ENCODE measurements at places on chromosomes 6 and 20.

DNA sequence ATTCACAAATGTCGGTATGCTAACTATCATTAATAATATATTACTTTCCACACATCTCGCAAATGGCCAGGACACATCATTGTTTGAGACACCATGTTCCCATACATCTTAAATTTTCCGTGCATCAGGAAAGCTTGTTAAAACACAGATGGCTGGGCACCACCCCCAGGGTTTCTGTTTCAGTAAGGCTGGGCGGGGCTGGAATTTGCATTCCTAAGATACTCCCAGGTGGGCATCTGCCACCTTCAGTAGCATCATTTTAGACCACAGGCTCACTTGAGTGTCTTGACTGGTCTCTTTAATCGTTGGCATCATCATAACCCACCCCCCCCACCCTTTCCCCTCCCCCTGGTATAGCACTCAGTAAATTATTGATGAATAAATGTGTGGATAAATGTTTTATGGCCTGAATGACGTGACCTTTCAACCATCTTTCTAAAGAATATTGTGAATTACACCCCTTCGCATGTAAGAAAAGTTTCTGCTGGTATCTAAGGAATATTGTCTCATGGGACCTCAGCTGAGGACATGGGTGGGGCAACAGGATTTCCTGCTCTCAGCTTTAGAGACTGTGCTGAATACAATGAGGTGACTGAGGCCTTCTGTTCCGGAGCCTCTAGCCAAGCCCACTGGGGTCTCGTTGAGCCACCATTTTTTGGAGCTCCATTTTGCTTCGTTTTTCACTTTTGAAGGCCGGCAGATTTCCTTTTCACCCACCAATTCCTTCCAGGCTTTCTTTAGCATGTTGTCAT, 124.1 kb upstream of the NEDD9 start:
- DNase-seq, result peak; percentile 12

DNA sequence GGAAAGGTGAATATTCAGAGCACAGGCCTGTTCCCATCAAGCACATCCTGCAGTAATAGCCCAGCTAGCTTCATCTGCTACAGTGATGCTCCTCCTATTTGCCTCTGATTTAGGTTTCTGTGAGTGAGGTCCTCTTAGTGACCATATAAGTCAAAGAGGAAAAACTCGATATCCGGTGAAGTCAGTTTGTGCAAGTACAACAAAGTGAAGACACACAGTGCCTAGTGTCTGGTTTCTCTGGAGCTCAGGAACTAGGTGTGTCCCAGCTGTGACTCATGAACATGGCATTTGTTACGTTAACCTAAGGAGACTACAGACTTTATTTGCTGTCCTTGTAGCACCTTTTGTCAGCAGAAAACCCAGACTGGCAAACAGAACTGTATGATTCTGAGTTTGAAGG, 33.9 kb downstream of the EDN1 start:
- no peak for DNase-seq

- DNase-seq, result no peak
Observed at GRCh38 chr6:27279513-27280063, 32.1 kb downstream of the PRSS16 start.

DNA sequence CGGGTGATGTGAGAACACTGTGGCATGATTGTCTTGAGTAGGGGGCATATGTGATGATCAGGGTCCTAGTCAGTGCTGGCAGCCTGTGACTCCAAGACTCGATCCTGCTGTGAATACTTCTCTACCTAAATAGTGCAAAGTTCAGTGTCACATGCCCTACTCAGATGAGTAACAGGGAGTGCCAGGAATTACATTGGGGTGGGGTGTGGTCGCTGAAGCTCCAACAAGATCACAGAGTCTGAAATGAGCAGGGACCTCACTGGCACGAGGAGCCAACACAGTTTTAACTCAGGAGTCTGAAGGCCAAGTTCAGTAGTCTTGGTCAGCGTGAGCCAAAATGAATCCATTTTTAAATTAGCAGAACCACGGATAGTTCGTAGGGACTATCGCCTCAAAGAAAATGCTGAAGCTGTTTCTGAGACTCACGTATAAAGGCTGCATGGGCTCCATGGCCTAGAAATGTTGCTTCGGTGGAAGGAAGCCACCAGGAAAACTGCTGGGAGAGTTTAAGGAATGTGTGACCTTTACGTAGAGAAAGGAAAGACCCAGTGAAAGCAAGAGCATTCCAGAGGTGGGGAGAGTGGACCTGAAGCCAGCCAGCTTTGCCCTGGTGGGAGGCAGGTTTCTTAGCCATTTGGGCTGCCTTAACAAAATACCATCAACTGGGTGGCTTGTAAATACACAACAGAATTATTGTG, 72.2 kb downstream of the RPP40 start:
- no peak for DNase-seq

- no peak for DNase-seq
Observed at GRCh38 chr6:125733516-125734300, 15.7 kb upstream of the HEY2 start.

DNA sequence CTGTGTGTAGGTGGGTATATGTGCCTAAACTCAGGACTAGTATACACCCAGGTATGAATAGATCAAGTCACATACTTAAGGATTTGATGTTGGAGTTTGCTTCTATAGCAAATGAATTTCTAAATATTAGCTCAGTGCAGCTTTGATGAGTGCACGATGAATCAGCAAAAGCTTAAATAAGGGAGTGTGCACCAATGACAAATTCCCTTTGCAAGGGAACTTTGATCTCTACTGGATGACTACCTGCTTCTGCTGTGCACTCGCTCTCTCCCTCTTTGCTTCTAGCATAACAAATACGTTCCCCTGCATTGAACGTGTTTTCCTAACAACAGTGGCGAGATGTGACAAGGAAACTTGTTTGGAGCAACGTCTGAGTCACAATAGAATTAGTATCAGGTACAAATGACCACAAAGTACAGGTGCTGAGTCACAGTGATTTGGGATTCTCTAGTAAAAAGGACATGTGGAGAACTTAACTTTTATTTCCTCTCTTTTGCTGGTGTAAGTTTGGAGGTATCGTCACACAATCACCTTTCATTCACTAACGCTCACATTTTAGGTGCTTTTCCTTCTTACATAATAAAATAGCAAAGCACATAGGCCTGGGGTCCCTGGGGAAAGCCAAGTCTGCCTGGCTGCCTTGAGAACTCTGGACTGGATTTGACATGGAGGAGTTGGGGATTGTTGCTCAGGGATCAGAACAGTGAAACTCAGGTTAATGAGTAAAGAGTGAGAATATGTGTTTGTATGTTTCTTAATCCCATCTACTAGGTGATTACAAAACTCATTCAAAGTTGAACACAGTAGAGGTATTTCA, 49.7 kb downstream of the KLHL31 start:
- no peak for DNase-seq

- no peak for DNase-seq
Observed at GRCh38 chr20:39045676-39046075, 83.5 kb downstream of the DHX35 start.

DNA sequence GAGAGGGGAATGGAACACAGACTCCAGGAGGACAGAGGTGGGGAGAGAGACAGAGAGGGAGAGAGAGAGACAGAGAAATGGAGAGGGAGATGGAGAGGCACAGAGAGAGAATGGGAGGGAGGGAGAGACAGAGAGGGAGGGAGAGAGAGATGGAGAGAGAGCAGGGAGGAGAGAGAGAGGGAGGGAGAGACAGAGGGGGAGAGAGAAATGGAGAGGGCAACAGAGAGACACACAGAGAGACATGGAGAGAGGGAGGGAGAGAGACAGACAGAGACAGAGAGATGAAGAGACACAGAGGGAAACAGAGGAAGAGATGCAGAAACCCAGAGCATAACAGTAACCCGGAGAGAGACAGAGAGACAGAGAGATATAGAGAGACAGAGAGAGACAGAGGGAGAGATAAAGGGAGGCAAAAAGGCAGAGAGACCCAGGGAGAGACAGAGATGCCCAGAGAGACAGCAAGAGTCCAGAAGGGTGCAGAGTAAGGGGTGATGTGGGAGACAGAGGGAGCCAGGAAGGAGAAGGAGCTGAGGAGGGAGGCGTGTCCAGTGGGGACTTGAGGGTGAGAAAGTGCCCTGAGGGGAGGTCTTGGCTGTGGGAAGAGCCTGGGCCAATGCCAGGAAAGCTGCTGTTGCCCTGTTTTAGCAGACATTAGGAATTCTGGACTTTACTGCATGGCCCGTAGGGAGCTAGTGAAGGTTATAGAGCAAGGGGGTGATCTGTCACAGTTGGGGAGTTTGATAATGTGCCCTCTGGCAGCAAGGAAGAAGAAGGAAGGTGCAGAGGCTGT, 78.3 kb downstream of the SRC start:
- no peak for DNase-seq

- no peak for DNase-seq
Observed at GRCh38 chr20:47353239-47353691, 3.2 kb downstream of the ZMYND8 start.

DNA sequence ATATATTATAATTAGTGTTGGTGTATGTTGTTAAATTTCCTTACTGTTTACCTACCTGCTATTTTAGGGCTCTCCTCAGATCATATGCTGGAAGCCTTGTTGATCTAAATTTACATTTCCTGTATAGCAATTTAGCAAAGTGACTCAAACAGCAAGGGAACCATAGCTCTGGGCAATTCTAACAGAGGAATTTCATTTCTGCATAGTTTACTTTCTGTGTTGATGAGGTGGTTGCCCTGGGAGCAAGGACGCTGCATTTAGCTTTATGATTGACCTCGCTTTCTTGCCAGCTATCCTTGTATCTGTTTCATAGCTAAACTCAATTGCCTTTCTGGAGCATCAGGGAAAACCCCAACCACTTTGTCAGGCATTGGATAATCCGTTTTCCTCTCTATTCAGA, 810.8 kb downstream of the GRIK2 start:
- DNase-seq, result no peak

DNA sequence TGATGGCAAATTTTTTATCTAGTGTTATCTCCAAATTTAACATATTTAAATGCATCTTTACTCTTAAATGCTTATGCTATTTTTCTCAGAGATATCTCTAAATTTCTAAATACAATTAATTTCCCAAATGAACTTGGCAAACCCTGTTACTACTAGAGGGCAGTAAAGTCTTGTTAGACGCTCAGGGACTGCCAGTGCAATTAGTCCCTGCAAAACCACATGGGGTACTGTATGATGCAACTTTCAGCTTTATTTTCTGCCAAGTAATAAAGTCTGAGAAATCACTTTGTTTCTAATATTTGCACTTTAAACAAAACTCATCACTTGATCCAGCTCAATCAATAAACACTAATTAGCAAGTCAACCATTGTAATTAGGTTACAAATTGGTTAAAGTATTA, 76.0 kb upstream of the ADGRB3 start:
- DNase-seq, result no peak

- no peak for DNase-seq
Observed at GRCh38 chr6:34538581-34538980, 17.5 kb downstream of the SPDEF start.

- no peak for DNase-seq
Observed at GRCh38 chr20:13784271-13784892, 337 bp downstream of the ESF1 start.

- peak; percentile 97 for DNase-seq
Observed at GRCh38 chr20:34876406-34877282, at the start of gene ACSS2. TSS of gene ACSS2 (plus strand) at chr20:34876612. CDS start at chr20:34876646, 34 bp downstream.

GRCh38 chr6:108800427-108800864, 47.8 kb upstream of the ARMC2 start:
- no peak for DNase-seq

DNA sequence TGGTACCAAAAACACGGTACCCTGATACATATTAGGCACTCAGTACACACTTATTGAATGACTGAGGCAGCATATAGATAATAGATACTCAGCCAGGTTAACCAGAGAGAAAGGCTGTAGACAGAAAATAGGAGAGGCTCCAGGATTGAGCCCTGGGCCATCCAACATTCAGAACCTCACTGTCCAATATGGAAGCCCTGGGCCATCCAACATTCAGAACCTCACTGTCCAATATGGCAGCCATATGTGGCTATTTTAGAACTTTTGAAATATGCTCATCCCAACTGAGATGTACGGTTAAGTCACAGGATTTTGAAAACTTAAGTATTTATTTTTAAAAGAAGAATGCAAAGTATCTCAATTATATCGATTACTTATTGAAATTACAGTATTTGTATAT, 142.5 kb upstream of the ID4 start:
- DNase-seq, result no peak

- DNase-seq, result no peak
Observed at GRCh38 chr6:147204843-147205311, 660 bp downstream of the STXBP5 start.

DNA sequence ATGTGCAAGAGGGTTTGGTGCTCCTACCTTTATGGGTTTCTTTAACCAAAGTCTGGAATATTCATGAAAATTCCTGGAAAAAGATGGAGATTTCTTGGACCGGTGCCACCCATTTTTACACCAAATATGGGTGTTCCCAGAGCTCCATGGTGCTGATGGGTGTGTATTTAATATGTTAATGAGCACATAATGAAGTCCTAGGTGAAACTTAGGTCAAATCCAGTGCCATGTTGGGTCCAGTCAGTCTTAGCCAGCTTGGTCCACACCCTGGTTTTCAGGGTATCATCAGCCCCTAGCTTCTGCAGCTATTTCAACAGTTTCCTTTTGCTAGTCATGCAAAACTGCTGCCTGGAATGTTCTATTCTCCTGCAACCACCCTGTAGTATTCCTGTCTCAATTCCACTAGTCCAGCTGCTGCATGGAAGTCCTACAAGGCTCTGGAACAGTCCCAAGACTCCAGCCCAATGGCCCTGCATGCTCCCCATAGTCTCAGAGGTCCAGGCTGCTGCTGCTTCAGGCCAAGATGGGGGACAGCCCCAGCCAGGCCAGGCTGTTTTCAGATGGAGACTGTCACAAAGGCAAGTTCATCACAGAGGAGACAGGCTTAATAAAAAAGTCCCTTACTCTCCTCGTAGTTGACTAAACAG, 31.8 kb downstream of the CST9L start:
- no peak for DNase-seq

- no peak for DNase-seq
Observed at GRCh38 chr20:23143098-23143497, 57.0 kb upstream of the CD93 start.

DNA sequence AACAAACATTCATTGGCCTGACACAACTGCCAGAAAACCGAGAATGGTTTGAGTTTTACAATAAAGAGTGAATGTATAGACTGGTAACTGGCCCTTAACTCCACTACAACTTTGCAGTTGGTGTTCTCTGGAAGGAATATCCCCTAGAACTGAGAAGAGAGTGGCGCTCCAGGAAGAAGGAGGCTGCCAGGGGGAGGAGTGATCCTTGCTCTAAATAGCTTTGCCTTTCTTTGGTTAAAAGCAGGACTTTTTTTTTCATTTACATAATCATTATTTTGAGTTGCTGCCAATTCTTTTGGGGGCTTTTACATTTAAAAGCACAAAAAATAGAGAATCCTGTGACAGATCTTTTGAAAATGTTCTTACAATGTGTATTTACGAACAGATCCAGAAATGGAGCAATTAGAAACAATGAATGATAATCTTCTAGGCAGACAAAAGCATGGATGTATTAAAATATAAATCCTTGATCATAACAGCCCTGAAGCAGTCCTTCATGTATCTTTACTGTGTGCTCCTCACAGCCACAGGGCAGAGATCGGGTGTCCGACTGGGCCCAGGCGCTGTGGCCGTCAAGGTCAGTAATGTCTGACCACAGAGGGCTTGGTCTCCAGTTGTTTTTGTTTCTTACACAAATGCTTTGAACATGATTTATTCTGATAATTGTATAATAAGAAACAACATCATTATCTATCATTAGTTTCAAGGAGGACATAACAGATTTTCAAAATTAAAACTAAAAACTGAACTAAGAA, 612.2 kb downstream of the HDGFL1 start:
- no peak for DNase-seq
